ENCODE measurements at places on chromosomes 2 and 18.

DNA sequence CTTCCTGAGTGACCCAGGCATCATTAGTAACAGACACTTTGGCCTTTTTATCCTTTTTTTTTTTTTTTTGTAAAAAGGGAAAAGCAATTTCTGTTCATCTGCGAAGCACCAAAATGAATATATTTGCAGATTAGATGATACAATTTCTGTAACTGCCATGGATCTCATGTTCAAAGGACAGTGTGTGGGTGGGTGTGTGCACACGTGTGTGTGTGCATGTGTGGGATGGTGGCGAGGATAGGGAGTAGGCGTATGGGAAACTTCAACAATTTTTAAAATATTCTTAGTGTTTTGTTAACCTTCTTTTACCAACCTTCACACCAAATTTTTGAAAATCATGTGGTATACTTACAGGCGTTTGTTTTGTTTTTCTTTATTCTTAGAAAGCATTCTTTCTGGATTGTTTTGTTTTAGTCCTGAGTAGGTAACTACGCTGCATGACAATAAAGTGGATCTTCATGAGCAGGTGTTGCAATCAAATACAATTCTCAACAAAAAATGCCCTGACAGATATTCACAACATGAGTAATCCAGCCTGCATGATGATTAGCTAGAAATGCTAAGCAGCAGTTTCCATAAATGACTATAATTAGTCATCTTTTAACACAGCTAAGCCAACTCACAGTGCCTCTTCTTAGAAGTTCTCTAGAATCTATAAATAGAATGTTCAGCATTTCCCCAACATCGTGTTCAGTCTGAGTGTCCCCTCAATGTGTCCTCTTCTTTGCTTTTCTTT lies 53.5 kb upstream of the RMDN2 start:
- DNase-seq = no peak

DNA sequence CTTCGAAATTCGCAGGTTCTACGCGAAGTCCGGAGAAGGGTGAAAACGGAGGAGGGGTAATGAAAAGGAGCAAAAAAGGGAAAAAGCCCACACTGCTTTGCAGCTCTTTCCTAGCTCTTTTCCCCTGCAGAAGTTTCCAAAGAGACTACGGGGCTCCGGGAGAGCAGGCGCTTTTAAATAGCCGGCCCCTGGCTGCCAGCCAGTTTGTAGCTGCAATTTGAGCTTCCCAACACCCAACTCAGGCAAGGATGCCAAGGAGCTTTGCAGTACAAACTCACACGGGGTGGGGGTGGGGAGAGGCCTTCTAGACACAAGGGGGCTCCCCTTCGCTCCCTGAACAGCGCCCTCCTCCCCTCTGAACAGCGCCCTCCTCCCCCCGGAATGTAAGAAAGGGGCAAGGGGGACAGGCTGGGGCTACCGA lies at the start of gene IGFBP5:
IGFBP5 (minus strand) TSS at position 149 of the 421 bp plus-strand sequence. CDS start 774 bp downstream, outside the sequence.
- DNase-seq = no peak

- DNase-seq = no peak
These were observed 692.4 kb downstream of the CPS1 start for GRCh38 chr2:211248841-211249240.

DNA sequence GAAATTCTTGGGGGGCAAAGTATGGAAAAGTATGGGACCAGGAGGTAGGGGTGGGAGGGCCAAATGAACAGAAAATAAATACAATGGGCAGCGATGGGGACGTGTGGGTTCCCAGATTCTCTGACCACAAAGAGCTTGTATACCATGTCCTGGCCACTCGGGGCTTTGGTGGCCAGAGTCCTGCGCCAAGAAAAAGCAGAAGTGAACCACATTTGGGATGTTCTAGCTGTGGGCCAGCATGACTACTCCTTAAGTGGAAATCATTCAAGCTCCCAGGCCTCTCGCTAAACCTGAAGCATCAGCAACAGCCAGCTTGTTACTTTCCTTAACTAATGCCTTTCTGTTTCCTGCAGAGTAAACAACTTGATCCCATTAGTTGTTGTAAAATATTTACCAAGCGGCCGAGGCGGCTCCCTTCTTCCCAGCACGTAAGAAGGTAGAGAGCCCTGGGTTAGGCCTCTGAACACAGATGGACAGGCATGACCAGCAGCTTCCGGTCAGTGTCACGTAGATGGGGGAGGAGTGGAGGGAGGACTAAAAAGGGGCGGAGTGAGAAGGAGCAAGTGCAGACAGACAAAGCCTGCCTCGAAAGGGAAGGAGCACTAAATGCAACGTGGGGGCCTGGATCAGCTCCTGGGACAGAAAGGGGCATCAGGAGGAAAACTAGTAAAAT lies 88.2 kb downstream of the GALNT14 start:
- no peak for DNase-seq

GRCh38 chr2:204226305-204226880 lies 289.8 kb downstream of the ICOS start:
- DNase-seq = no peak

GRCh38 chr2:17578466-17578928 lies 38.0 kb downstream of the VSNL1 start:
- peak; percentile 81 for DNase-seq

- no peak for DNase-seq
These were observed 89.5 kb downstream of the BIRC6 start for GRCh38 chr2:32446369-32446768.

DNA sequence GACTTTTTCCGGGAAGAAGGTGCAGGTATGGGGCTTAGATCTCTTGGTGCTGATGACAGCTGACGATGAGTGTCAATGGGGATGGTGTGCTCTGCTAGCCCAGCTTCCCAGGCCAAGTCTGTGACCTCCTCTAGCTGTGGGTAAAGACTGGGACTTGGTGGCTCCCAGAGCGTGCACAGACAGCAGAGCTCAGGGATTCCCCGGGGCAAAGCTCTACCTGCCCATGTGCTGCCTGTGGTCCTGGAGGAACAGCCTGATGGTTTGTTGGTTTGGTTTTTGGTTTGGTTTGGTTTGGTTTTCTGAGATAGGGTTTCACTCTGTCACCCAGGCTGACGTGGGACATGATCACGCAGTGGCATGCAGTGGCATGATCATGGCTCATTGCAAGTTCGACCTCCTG lies 19.2 kb downstream of the ATP6V1B1 start:
- no peak for DNase-seq

GRCh38 chr2:14716319-14716718 lies 83.8 kb downstream of the LRATD1 start:
- peak; percentile 35 for DNase-seq

- peak; percentile 50 for DNase-seq
These were observed 58.9 kb upstream of the STON1 start for GRCh38 chr2:48471048-48471474.

GRCh38 chr2:118968042-118968441 lies 26.0 kb downstream of the MARCO start:
- no peak for DNase-seq

DNA sequence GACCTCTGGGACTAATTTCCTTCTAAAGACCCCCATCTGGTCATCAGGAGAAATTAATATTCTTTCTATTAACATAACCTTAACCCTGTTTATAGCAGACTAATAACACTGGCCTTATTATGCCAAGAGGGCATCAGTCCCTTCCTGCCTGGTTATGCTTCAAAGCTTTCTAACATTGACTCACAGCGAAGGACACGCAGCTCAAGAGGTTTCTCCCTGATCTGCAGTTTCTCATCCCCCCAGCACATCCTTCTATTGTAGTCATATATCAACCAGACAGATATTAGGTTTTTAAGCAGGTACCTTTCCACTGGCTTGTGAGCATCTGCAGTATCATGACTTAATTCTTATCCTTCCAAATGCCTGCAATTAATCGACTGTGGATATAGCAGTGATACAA lies 100.0 kb upstream of the CXCR4 start:
- DNase-seq = no peak

DNA sequence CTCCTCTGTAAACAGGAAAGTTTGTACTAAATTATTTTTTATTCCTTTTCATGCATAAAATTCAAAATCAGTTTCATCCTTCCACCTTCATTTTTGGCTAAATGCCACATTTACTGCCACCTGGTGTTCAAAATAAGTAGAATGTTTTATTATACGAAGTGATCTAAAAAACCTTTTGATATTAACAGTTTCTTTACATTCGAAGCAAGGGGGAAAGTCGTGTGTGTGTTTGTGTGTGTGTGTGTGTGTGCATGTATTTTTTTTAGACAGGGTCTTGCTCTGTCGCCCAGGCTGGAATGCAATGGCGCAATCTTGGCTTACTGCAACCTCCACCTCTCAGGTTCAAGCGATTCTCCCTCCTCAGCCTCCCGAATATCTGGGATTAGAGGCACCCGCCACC lies 9.0 kb upstream of the SCN9A start:
- peak; percentile 59 for DNase-seq

GRCh38 chr2:63679252-63679855 lies 90.6 kb downstream of the MDH1 start:
- DNase-seq = no peak

GRCh38 chr2:134232461-134232860 lies 21.4 kb upstream of the MGAT5 start:
- DNase-seq = no peak

DNA sequence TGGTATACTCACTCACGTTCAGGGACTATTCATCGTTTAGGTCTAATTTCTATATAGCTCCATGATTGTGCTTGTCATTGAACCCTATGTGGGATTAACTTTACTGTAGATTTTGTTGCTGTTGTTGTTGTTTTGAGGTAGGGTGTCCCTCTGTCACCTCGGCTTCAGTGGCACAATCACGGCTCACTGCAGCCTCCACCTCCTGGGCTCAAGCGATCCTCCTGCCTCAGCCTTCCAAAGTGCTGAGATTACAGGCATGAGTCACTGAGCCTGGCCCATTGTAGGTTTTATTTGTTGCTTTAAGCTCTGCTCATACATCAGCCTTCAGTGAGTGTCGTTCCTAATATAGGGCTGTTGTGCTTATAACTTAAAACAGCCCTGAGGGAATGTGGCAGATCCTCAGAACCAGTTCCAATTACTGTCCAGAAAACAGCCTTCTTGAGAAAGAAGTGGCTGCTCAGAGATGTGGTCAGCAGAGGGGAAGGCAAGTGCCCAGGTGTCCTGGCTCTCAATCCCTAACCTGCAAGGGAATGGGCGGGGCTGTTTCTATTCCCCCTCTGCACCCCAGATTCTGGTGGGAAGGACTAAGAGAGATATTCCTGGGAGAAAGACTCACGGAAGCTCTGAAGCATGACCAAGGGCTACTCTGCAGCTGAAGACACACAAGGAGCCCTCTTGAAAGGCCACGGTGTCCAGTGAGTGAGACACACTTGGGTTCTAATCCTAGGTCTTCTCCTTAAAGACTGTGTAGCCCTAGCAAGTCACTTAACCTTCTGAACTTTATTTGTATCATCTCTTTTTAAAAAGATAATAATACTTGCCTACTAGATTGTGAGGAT lies 79.6 kb upstream of the LCLAT1 start:
- no peak for DNase-seq

- DNase-seq = no peak
These were observed 294.5 kb downstream of the NR4A2 start for GRCh38 chr2:156038021-156038420.

- DNase-seq = no peak
These were observed 16.2 kb downstream of the ATIC start for GRCh38 chr2:215328066-215328465.

- DNase-seq = no peak
These were observed 36.4 kb downstream of the CFAP221 start for GRCh38 chr2:119580550-119581072.

- DNase-seq = no peak
These were observed 23.5 kb downstream of the CAPN14 start for GRCh38 chr2:31193806-31194205.

DNA sequence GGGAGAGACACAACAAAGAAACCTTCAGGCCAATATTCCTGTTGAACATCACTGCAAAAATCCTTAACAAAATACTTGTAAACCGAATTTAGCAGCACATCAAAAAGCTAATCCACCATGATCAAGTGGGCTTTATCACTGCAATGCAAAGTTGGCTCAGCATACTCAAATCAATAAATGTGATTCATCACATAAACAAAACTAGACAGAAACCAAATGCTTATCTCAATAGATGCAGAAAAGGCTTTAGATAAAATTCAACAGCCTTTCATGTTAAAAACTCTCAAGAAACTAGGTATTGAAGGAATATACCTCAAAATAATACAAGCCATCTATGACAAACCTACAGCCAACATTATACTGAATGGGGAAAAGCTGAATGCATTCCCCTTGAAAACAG lies 20.6 kb downstream of the GTF2A1L start:
- DNase-seq = no peak

GRCh38 chr2:142180820-142181533 lies 50.2 kb upstream of the LRP1B start:
- DNase-seq = peak; percentile 26

DNA sequence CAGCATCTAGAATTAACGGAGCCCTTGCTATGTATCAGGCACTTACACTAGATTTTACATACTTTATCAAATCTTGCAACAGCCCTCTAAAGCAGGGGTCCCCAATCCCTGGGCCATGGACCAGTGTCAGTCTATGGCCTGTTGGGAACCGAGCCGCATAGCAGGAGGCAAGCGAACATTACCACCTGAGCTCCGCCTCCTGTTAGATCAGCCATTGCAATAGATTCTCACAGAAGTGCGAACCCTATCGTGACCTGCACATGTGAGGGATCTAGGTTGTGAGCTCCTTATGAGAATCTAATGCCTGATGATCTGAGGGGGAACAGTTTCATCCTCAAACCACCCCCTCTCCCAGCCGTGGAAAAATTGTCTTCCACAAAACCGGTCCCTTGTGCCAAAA lies 13.4 kb downstream of the DNAJB2 start:
- DNase-seq = no peak

GRCh38 chr2:170596576-170596975 lies 118.6 kb upstream of the SP5 start:
- DNase-seq = no peak

DNA sequence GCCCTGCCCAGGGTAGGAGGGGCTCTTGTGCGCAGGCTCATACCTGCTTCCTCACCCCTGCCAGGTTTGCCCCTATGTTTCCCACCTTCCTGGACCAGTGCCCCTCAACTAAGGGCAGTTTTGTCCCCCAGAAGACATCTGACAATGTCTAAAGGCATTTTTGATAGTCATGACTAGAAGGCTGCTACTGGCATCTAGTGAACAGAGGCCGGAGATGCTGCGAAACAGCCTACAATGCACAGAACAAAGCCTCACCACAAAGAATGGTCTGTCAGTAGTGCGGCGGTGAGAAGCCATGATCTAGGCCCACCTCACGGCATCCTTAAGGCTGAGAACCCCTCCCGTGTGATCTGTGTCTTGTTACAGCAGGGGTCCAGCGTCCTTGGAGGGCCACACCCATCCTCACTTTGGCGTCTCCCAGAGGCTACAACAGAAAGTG lies 96.0 kb downstream of the TMEM17 start:
- no peak for DNase-seq

GRCh38 chr2:20444993-20445910 lies 1.6 kb upstream of the RHOB start:
- DNase-seq = no peak

DNA sequence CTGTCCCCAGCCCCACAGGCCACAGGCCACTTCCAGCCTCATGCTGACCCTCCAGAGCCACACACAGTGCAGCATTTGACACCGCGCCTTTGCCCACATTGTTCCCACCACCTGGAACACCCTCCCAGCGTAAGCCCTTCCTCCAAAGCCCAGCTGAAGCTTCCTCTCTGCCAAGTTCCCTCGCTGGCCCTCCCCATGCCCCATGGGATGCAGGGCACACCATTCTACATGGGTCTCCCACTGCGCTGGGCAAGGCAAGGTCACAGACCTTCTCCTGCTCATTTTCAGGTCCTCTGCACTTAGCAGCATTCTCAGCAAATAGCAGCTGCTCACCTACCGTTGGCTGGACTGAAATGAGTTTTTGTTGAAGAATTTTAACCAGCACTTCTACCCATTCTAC lies 455.5 kb downstream of the EIPR1 start:
- no peak for DNase-seq

- no peak for DNase-seq
These were observed 204.4 kb downstream of the MCFD2 start for GRCh38 chr2:46711156-46711555.

Data from RPMI8226 (cell line).